ENCODE measurements at places on chromosomes 12 and 14. TPM values are rescaled to one million over a fixed set of nuclear protein-coding genes. Genes with fewer than 3 reads are reported as not detected.
A peak's percentile ranks its signal among the peaks of the same experiment; 100 is the strongest.

DNA sequence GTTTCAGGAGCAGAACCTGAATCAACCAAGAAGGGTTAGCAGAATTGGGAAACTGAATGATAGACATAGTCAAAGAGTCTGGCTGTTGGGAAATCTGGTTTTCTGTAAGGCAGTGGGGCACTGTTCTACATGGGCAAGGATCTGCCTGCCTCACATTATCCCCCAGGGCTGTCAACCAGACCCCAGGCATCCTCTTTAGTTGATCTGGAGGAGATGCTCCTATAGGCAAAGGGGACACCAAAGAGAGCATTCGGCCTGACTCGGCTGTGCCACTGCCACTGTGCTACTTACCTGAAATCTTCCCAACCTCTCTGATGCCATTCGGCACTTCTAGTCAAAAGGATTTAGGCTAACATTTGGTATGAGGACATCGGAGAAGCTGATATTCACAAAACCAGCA lies 4.1 kb downstream of the ISCU start:
- no peak for DNase-seq

Gene TRPV4
- total RNA-seq: not detected

DNA sequence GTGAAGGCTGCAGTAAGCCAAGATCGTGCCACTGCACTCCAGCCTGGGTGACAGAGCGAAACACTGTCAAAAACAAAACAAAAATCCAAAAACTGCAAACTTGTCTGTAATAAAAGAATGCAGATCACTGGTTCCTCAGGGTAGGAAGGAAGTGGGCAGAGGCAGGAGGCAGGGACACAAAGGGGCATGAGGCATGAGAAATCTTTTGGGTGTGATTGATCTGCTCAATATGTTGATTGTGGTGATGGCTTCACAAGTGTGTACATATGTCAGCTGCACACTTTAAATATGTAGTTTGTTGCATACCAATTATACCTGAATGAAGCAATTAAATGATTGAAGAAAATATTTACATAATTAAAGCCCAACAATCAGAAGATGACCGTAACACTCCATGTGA lies 117.6 kb downstream of the CMAS start:
- peak; percentile 12 for DNase-seq

Gene ASCL1
- not detected for total RNA-seq

DNA sequence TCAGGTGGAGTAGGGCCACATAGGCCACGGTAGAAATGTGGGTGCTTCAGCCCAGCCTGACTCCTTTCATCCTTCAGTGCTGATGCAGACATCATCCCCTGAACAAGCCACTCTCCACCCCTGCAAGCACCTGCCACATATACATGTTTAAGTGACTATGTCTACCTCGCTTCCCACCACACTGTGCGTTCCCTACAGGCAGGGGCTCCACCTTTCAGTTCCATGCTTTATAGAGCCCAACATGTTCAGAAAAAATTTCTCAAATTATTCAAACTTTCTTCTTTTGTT lies 11.6 kb downstream of the SLC7A7 start:
- no peak for DNase-seq

Gene AKAP5
- total RNA-seq: 0.69 TPM

DNA sequence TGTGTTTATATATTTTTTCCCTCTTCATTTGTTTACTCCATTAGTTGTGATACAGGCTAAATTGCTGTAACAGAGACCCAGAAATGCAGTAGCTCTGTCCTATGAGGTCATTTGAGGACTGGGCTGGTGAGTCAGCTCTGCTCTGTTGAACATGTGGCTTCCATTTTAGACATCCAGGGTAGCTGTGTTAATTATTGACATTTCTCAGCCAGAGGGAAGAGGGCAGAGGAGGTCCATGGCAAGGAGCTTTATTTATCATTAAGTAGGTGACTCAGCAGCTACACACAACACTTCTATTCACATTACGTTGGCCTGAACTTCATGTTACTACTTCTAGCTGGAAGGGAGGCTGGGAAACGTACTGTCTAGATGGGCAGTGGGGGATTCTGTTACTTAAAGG lies 85.4 kb downstream of the PTCSC3 start:
- no peak for DNase-seq

Gene BCL11B
- total RNA-seq: 71.9 TPM

Gene KCNMB4
- total RNA-seq: 0.60 TPM

DNA sequence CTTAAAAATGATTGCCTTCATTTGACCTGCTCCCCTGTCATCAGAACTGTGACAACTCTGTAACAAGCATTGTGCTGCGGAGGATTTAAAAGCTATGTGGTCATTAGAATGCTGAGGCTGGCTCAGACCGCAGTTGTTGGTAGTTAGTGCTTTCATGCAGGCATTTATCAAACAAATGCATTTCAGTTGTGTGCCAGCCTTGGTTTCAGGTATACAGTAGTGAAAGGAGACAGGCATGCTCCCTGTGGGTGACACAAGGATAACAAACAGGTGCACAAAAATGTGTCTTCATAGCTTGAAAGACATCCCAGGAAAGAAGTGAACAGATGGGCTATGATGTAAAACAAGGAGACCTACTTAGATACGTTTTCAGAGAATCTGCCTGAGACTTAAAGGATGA lies 60.6 kb downstream of the MARK3 start:
- no peak for DNase-seq

DNA sequence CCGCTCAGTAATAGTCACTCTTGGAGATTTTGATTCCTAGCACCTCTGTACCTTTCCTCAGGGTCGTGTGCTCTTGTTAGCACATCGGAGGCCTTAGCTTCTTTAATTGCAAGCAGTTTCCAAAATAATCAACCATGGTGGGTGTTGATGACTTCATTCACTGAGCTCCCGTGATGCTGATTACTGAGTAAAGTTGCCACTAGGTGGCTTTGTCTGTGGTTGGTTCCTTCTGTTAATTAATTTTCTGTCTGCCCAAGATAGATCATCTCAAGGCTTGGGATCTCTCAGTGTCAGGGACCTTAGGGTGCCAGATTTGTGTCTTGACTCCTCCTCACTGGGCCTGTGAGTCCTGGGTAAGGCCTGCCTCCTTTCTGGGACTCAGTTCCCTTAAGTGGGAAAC lies 54.3 kb downstream of the PTPN11 start:
- DNase-seq: no peak

DNA sequence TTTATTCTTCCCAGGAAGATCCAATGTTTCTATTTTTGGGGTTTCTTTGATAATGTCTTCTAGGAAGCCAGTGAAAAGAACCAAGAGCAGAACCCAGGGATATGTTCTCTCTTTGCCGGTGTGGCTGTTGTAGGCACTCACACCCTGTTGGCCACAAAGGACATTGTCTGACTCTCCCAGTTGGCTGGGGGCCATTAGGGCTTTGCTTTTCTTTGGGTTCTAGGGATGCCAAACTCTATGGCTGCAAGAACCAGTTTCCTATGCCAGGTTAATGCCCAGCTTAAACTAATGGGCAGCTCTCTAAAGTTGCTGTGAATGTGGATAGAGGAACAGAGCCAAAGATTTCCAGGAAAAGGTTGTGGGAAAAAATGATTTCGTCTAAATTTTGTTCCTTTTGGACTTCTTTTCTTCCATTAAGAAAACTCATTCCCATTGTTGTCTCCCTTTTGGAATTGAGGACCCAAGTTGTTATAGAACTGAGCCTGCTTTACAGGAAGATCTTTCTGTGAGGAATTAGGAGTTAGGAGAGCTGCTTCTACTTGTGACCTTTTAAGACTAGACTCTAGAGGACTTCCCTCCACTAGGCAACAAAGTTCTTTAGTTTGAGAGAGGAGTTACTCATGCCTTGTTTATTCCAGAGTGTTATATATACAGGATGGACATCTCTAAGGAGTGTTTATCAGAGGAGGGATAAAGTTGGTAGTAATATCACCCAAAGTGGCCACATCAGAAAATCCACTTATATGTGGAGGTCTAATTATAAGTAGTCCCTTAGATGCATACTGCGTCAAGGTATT lies 13.1 kb downstream of the COPZ1 start:
- DNase-seq: no peak

- DNase-seq: peak; percentile 51
These were observed 150.1 kb downstream of the PRKCH start for GRCh38 chr14:61471297-61472005.

GRCh38 chr14:24883576-24883975 lies 166.4 kb downstream of the STXBP6 start:
- no peak for DNase-seq

Gene KRT71
- not detected for total RNA-seq

GRCh38 chr14:56268039-56268438 lies 149.8 kb downstream of the PELI2 start:
- no peak for DNase-seq

GRCh38 chr14:36097356-36097755 lies 79.2 kb downstream of the PTCSC3 start:
- no peak for DNase-seq

DNA sequence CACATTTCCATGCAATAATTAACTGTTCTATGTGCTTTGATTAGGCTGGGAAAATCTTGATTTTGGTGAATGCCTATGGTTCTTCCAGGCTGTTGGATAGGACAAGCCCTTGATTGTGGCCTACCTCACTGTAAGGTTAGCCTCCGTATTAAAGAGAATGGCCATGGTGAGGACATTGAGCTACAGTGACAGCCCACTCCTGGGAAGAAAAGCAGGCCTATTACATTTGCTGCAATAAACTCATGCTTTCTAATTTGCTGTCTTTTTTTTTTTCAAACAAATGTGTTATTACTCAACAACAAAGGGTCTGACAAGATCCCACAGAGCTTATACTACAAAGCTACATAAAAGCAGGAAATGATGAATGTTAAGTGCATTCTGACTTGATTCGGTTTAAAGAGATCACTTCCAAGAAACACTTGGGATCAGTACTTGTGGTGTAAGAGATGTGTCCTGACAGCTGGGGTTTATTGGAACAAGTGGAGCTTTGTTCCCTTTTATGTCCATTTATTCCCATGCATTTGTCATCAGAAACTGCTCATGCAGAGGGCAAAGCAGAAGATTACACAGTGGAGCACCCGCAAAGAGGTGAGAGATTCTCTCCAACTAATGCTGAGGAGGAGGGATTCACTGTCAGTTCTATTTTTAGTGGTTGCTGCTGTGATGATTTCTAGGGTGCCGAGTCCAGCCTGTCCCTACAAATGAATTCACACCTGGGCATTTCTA lies 29.1 kb upstream of the KCNK10 start:
- no peak for DNase-seq

GRCh38 chr14:65832431-65833266 lies 420.1 kb downstream of the FUT8 start:
- no peak for DNase-seq

DNA sequence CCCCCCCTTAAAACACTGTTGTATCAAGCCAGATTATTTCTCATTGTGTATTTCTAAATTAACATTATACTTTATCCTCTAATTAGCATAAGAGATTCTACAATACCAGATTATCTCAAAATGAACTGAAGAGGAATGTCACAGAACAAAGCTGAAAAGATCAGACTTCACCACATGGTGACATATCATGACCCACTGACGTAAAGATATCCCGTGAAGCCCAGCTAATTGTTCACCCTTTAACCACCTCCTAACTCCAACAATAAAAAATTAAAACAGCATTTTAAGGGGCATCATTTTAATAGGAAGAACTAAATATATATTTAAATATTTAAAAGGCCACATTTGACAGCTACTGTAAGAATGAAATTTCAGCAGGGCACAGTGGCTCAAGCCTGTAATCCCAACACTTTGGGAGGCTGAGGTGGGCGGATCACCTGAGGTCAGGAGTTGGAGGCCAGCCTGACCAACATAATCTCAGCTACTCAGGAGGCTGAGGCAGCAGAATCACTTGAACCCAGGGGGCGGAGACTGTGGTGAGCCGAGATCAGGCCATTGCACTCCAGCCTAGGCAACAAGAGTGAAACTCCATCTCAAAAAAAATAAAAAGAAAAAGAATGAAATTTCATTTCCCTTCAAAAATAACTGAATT lies 29.0 kb downstream of the CDK17 start:
- no peak for DNase-seq

Gene USP44
- 6.6 TPM for total RNA-seq

Gene ZFHX2
- 0.36 TPM for total RNA-seq

- peak; percentile 77 for DNase-seq
These were observed at the start of gene GLIPR1 for GRCh38 chr12:75480469-75480949. Gene GLIPR1 (plus strand): TSS chr12:75480755. CDS start chr12:75480881, 126 bp downstream.

GRCh38 chr12:15534322-15534721 lies 212.0 kb downstream of the PTPRO start:
- peak; percentile 51 for DNase-seq

GRCh38 chr12:77751939-77752338 lies 78.8 kb upstream of the NAV3 start:
- no peak for DNase-seq

Gene TPH2
- not detected for total RNA-seq

- no peak for DNase-seq
These were observed 109.1 kb downstream of the NEDD1 start for GRCh38 chr12:97016163-97016562.

- DNase-seq: no peak
These were observed 318.4 kb downstream of the SYT1 start for GRCh38 chr12:79183003-79183402.

GRCh38 chr12:47316609-47317049 lies 236.9 kb upstream of the AMIGO2 start:
- DNase-seq: no peak

- no peak for DNase-seq
These were observed 31.9 kb upstream of the FBXO34 start for GRCh38 chr14:55239320-55239719.

Gene GDF3
- not detected for total RNA-seq

- no peak for DNase-seq
These were observed 499.0 kb downstream of the VRK1 start for GRCh38 chr14:97296176-97296575.

DNA sequence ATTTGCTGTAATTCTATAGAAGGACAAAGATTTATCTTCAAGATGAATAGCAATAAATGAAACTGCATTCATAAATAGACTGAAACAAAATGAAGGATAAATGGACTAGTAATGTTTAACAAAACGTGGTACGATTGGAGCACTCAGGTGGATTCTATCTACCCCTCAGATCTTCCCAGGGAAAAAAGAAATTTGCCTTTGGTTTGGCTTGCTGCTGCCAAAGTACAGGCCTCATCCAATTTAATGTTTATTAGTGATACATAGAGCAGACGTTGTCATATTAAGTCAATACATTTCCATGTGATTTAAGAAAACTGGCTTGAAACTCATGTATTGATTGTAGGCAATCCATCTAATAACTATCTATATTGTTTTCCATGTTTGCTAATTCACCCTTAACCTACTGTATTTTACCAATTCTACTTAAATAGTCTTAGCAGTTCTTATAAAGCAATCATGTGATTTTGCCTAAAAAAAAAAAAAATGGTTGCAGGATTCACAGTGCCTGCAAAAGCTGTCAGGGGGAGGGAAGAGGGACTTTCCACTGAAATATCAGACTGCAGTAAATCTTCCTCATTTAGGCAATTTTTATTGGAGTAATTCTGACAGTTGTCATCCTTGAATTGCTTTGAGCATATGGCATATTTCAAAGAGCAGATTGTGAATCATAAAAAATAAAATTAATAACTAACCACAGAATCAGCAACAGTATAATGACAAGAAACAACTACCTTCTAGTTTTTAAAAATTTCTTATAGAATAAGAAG lies 242.2 kb upstream of the NPAS3 start:
- no peak for DNase-seq

- no peak for DNase-seq
These were observed 45.5 kb upstream of the BCL11B start for GRCh38 chr14:99317231-99318090.

- peak; percentile 52 for DNase-seq
These were observed 64.4 kb downstream of the TMX1 start for GRCh38 chr14:51304438-51304837.

GRCh38 chr14:61456720-61457119 lies 135.3 kb downstream of the PRKCH start:
- DNase-seq: peak; percentile 94
